ENCODE measurements at places on chromosomes 4 and X. TPM values are rescaled to one million over a fixed set of nuclear protein-coding genes. Genes with fewer than 3 reads are reported as not detected.

DNA sequence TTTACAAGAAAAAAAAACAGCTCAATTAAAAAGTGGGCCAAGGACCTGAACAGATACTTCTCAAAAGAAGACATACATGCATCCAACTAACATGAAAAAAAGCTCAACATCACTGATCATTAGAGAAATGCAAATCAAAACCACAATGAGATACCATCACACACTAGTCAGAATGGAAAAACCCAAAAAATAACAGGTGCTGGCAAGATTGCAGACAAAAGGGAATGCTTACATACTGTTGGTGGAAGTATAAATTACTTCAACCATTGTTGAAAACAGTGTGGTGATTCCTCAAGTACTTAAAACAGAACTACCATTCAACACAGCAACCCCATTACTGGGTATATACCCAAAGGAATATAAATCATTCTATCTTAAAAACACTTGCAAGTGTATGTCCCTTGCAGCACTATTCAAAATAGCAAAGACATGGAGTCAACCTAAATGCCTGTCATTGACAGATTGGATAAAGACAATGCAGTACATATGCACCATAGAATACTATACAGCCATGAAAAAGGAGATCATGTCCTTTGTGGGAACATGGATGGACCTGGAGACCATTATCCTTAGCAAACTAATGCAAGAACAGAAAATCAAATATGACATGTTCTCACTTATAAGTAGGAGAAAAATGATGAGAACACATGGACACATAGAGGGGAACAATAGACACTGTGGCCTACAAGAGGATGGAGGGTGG lies 97.6 kb downstream of the RAB28 start:
- no peak for DNase-seq

DNA sequence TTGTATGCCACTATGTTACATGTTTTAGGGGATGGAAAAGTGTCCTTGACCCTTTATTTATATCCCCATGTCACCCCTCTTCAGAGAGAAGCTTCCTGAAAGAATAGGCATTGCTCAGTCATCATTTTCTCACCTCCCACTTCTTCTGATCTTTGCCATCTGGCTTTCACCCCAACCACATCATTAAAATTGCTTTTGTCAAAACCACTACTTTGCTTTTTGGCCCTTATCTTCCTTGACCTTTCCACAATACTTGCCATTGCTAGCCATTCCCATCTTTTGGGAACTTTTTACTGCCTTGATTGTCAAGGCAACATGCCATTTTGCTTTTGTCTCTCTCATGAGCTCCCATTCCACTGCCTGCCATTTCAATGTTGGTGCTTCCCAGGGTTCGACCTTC lies 14.9 kb upstream of the FAM9B start:
- no peak for DNase-seq

GRCh38 chrX:136778916-136779315 lies 1.8 kb downstream of the ARHGEF6 start:
- DNase-seq = no peak

- DNase-seq = no peak
These were observed 49.8 kb downstream of the WDR19 start for GRCh38 chr4:39232100-39232499.

The YIPF6 gene
- 46.7 TPM for polyA plus RNA-seq

The MEPE gene
- not detected for polyA plus RNA-seq
